ENCODE measurements at places on chromosomes 6 and 20. TPM values are rescaled to one million over a fixed set of nuclear protein-coding genes. Genes with fewer than 3 reads are reported as not detected.

DNA sequence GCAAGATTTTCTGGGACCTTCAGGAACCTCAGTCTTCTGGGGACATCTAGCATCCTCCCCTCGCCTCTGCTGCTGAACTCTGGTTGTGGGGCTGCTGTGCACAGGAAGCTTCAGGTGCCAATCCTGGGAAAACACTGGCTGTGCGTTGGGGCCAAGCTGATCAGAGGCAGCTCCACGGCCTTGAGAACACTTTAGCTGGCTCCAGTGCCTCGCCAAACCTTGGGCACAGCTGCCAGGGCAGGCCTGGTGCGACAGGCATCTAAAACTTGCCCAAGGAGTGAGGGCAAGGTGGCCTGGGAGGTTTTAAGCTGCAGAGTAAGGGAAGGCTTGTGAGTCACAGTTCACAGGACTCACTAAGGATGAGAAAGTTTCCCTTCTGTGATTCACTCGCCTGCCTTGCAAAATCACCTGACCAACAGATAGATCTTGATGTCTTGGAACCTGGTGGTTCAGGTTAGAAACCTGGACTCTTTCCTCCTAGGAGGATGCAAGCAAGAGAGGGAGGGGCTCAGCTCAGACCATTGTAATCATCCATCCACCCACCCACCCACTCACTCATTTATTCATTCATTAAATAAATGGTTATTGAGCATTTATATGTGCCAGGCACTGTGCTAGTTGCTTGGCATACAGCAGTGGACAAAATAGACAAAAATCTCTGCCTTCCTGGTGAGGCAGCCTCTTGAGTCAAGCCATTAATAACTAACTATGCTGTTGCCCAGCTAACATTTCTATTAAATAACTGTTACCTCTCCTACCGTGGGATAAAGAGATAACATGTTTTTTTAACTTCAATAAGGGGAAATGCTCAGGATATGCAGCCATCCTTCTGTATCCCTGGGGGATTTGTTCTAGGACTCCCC lies 2.5 kb upstream of the SPATS1 start:
- DNase-seq: no peak

GRCh38 chr6:17740559-17741220 lies 34.0 kb upstream of the NUP153 start:
- no peak for DNase-seq

DNA sequence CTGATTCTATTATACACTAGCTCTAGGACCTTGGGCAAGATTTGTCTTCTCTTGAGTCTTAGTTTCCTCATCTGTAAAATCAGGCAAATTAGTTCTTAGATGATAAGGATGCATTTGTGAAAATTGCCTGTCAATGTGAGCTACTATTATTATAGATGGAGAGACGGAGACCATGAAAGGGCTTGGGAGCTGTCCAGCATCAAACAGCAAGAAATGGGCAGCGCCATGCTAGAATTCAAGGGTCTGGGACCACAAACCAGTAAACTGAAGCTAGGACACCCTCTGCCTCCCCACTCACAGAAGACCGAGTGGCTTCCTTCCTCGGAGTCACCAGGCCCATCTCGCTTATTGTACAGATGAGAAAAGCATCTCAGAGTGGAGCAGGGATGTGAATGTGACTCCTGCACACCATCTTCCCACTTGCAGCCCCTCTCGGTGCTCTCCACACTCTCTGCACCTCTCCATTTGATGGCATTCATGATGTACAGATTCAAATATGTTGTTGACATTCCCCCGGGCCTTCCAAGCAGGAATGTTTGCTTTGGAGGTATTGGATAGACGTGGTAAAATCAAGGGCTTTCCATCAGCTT lies 24.1 kb upstream of the BPIFA3 start:
- DNase-seq: no peak

RNF217 gene
- total RNA-seq: 20.4 TPM

- DNase-seq: no peak
Measured at GRCh38 chr6:152380351-152380767, 256.8 kb downstream of the SYNE1 start.

GRCh38 chr6:39197521-39197920 lies 31.8 kb downstream of the KCNK5 start:
- DNase-seq: no peak

- DNase-seq: no peak
Measured at GRCh38 chr6:100663219-100663863, 198.6 kb upstream of the SIM1 start.

DNA sequence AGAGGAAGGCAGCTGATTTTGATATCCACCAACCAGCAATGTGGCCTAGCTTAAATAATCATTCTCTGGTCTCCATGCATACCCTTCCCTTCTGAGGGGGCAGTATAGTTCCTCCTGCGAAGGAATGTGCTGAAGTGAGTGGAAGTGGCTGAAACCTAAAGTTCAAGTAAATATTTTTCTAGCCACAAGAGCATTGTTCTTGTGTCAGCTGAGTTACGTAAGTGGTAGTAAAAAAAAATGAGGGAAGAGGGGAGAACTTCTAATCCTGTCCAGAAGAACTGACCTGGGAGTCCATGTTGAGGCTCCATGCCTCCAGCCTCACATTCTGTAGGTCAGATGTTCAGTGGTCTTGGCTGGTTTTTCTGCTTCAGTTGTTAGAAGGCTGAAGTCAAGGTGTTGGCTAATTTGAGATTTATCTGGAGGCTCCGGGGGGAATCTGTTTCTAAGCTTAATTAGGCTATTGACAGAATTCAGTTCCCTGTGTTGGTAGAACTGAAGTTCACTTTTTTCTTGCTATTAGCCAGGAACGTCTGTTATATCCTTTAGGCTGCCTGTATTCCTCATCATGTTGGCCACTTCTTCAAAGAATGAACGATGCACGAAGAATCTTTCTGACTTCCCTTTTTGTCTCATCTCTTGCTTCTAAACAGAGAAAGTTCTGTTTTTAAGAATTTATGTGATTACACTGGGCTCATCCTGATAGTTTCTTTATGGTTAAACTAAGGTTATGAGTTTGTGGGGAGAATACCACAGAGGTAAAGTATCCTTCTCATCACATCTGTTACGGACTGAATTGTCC lies 207.1 kb upstream of the PRSS16 start:
- no peak for DNase-seq

GRCh38 chr20:3106658-3107463 lies 22.3 kb upstream of the AVP start:
- no peak for DNase-seq

- DNase-seq: no peak
Measured at GRCh38 chr20:45774945-45775344, 16.7 kb downstream of the WFDC3 start.

DNA sequence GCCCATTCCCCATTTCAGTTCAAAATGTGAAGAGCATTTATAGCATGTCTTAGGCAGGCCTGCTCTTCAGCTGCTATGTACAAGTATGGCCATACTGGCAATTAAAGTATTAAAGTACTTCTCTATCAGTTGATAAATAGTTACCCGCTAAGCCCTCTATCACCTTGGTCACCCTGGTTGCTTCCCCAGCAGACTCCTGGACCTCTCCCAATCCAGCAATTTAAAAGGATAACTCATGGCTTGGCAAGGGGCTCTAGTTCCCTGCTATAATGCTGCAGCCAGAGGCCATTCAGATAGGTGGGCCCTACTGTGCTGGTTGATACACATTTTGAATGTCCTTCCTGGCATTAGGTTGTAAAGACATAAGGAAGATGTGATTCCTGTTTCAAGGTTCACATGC lies 7.0 kb downstream of the C6orf163 start:
- no peak for DNase-seq

DNA sequence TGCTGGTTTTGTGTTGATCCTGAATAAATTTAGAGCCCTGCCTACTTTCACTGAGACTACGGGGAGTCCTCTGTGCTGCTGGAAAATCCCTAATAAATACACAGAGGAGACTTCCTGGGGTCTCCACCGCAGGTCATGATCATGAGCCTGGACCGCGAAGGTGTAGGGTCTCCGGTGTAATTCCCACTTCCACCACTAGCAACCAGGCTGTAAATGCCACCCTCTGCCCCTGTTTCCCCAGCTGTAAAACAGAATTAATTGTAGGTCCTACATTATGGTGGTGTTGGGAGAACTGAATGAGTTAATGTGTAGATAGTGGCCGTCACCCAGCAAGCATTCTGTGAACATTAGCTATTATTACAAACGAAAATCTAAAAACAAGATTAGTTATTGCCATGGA lies 191.6 kb upstream of the THBS2 start:
- no peak for DNase-seq

GRIK2 gene
- total RNA-seq: 0.72 TPM

DYNLT2 gene
- 2.2 TPM for total RNA-seq

ATP6V1G2 gene
- 0.57 TPM for total RNA-seq

DNA sequence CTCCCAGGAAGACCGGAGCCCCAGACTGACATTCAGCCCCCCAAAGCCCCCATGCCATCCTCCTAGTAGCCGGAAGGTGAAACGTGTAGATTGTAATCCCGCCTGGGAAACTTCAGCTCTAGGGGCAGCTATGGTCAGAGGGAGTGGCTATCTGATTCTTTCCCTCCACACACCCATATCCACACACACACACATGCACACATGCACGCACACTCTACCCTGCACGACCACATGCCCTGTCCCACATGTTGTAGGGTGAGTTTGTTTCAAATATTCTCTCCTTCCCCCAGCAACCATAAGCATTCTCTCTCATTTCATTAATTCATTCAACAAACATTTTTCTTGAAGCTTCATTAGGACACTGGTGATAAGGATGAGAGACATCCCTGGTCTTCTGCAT lies 42.2 kb downstream of the MAFB start:
- no peak for DNase-seq
